ENCODE measurements at places on chromosomes 3 and 15. TPM values are rescaled to one million over a fixed set of nuclear protein-coding genes. Genes with fewer than 3 reads are reported as not detected.
A peak's percentile ranks its signal among the peaks of the same experiment; 100 is the strongest.

- DNase-seq, result peak; percentile 85
Observed at GRCh38 chr3:100402256-100402655, 917 bp downstream of the LNP1 start.

- no peak for DNase-seq
Observed at GRCh38 chr3:105826778-105827634, 41.8 kb downstream of the CBLB start.

Gene IQCH
- 2.3 TPM for total RNA-seq

GRCh38 chr15:23642413-23643044 is 5.1 kb downstream of the MAGEL2 start:
- DNase-seq, result peak; percentile 46

- DNase-seq, result peak; percentile 22
Observed at GRCh38 chr3:108178676-108179075, 43.5 kb downstream of the IFT57 start.

DNA sequence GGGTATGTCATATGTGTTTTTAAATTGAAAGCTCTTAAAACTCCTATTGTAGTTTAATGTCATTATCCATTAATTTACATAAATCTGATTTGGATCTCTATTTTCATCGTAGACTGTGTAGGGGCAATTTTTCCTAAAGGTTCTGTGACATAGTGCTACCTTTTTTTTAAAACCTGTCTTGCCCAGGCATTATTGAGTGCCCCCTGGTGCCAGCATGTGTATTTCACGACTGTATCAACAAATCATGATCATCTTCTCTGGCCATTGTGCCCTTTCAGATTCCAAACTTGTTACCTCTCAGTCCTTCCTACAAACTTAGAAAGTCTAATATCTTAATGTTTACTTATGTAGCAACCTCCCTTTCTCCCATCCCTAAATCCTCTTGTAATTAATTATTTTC is 97.2 kb upstream of the FLNB start:
- DNase-seq, result peak; percentile 12

DNA sequence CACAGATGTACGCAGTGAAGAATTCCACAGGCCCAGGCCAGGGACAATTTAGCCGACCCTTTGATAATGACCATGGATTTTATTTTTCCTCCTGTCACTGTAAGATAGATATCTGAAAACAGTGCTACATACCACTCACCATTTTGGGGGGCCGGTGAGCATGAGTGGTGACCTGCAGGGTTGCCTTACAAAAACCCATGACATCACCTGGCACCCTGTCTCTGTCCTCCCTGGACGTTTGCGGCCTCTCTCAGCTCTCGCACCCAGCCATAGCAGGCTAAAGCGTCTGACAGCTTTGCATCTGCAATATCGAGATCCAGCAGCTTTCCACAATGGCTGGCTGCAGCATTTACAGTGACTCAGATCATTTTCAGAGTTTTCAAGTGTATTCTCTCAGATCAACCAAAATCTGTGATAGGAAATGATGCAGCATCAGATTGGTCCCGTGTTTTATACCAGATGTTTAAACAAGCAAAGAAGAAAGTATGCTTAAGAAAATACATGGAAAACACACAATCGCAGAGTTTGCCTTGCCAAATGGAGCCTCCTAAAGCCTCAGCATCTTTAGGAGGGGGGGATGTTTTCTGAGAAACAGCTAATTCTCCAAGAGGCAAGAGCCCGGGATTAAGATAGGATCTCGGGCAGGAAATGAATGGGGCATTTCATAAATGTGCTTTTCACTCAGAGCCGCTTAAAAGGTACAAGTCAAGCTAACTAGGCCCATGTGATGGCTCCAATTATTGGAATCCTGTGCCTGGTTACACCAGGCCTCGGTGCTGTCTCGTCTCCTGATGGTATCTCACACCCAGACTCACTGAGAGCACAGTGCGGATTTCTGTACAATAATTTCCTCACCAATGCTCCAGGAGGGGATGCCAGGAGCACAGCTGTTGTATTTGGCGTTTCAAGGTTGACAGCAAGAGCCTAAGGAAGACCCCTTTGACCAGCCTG is 257.3 kb downstream of the XXYLT1 start:
- no peak for DNase-seq

DNA sequence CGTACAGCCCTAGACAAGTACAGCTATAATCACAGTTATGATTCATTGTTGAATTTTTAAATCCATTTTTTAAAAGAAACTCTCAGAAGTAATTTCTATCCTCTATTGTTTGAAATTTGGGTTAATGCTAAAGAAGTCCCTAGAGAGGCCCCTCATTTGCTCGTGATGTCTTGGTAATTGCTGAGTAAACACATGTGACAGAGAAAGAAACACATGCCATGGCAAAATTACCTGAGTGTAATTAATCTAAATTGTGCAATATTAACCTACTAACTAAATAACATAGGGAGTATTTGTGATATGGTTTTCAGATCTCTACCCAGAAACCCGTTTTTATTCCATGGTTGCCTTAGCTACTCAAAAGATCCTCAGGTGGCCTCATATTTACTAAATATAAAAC is 10.8 kb downstream of the NEK10 start:
- DNase-seq, result no peak

DNA sequence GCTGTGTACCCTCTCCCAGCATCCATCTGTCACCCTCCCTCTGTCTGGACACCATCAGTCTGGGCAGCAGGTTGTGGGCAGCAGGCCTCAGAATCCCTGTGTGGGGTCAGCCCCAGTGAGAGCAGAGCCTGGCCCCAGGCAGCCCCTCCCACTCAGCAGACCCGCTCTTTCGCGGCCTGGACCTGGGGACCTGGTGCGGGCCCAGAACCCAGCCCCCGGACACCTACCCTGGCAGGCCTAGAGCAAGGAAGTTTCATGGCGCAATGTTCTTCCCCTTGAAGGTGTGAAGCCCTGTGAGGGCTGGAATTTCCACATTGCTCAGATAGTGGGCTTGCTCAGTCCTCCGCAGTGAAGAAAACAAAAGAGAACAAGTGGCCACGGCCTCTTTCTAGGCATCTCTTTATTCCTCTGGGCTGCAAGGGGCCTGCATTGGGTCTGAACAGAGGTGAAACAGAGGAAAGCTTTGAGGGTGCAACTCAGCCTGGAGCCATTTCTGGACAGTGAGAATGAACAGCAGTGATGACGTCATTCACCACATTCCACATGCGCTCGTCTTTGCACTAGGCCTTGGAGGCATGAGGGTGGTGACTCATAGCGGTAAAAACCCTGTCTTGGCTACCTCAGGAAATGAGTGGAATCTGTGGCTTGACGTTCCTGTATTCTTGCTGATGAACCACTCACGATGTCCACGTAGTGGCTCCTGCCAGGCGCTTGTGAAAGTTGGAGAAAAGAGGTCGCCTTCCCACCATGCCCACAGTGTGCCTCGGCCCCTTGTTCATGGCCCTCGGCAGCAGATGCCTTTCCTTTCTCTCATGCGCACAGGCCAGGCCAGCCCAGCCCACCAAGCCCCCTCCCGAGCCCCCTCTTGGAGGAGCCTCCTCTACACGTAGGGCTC is 66.1 kb downstream of the SLC30A4 start:
- peak; percentile 98 for DNase-seq

DNA sequence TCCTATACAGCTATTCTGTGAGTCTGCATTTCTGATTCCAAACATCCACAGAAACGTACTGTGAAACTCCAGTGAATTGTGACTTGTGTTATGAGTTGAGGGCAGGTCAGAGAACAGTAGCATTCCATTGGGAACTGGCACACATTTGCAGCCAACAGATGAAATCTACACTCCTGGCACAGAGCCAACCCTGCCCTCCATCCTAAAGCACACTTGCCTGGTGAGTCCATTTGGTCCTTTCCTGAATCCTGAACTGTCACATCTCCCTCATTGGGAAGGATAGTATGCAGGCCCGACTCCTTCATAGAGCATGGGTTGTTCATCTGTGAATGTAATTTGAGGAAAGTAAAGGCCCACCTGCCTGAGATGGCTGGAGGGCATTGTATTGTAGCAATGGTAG is 314.3 kb upstream of the RASGRP1 start:
- DNase-seq, result no peak

Gene PARP9
- 11.0 TPM for total RNA-seq

DNA sequence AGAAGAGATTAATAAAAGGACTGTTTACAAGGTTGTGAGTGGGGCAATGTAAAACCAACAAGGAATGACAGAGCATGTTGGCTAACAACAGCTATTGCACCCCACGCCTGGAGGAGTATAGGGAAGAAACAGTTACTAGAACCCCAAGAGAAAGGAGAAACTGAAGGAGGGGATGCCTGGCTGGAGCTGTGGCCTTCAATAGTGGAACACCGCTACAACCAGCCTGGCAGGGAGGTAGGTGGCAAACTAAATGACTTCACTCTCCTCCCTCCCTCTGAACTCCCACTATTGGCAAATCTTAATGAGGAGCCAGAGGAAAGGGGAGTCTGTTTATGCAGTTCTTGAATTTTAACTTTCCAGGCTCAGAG is 7.2 kb upstream of the CD47 start:
- DNase-seq, result no peak

- no peak for DNase-seq
Observed at GRCh38 chr3:183161552-183162336, 790 bp downstream of the LAMP3 start.

Gene GP9
- total RNA-seq, result not detected

GRCh38 chr3:63993653-63994079 is 29.6 kb downstream of the PSMD6 start:
- peak; percentile 72 for DNase-seq

GRCh38 chr3:14592836-14593235 is 52.7 kb upstream of the GRIP2 start:
- no peak for DNase-seq

DNA sequence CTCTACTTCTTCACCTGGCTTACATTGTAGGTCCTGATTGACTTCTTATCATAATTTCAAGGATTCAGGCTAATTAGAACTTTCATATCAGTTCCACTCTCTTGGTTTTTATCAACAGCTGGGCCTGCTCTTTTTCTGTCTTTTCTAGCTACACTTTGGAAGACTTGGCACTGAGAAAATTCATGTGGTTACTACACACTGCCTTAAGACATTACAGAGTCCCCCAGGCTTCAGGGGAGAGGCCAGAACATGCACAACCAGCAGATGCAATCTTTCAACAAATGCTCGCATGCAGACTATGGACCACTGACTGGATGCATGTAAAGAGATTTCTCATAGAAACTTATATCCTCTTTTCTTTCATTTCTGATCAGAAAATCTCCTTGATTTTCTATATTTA is 423.5 kb downstream of the TUSC7 start:
- DNase-seq, result no peak

DNA sequence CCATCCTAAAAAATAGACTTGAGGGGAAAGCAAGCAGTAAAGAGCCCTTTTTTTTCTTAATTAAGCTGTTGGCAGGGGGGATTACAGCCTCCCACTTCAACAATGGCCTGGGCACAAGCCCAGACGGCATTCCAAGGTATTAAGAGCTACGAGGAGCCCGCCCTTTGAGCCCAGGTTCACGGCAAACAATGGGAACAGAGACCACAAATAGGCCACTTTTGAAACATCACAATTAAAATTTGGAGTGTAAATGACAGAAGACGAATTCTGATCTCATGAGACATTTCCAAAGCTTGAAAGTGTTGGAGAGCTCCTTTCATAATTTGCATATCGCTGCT is 8.9 kb downstream of the CHSY1 start:
- no peak for DNase-seq

GRCh38 chr15:81573098-81573746 is 199.2 kb upstream of the TMC3 start:
- DNase-seq, result no peak

Gene ABCC5
- 21.7 TPM for total RNA-seq

DNA sequence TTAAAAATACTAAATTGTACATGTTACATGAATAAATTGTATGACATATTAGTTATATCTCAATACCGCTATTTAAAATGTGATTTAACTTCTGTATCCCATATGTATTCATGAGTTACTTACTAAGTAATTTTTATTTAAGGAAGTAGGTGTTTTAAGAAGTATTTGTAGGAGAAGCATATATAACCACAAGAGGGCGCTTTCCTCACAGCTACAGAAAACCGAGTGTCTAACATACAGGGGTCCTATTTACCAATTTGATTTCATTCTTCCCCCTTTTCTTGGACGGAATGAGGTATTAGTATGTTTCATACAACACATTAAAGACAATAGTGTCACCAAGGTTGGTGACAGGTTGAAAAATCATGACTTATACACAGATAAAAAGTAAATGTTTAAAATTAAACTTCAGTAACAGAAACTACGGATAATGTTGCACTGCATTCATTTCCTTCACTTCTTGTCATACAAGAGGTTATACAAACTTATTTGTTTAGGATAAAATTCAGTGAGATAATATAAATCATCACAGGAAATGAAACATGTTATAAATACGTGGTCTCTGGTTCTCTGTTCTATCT is 253.6 kb downstream of the MAGI1 start:
- DNase-seq, result peak; percentile 37

Gene DIPK2A
- 10.5 TPM for total RNA-seq

GRCh38 chr15:65032801-65033537 is 3.5 kb upstream of the MTFMT start:
- no peak for DNase-seq

DNA sequence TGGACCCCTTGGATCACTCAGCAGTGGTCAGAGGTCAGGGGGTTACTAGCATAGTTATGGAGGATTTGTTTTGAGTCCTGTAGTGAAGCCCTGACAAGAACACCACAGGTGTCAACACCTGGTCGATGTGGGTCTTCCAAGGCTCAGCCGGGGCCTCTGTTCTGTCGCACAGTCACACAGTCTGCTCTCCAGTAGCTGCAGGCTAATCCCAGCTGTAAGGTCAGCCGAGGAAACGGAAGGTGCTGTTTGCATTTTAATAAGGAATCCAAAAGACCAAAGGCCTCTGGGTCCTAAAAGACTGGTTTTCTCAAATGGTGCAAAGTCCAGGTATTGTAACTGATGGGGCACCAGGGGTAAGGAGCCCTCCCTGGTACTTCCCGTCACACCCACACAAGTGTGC is 71.7 kb downstream of the RPLP1 start:
- DNase-seq, result no peak

Gene EFCC1
- total RNA-seq, result not detected

GRCh38 chr3:102125197-102125993 is 276.1 kb downstream of the NFKBIZ start:
- DNase-seq, result no peak

Gene MCCC1
- 14.1 TPM for total RNA-seq

Gene CKMT1A
- not detected for total RNA-seq

GRCh38 chr3:157844800-157845565 is 261.2 kb downstream of the SHOX2 start:
- no peak for DNase-seq

Gene PIF1
- total RNA-seq, result 8.9 TPM

DNA sequence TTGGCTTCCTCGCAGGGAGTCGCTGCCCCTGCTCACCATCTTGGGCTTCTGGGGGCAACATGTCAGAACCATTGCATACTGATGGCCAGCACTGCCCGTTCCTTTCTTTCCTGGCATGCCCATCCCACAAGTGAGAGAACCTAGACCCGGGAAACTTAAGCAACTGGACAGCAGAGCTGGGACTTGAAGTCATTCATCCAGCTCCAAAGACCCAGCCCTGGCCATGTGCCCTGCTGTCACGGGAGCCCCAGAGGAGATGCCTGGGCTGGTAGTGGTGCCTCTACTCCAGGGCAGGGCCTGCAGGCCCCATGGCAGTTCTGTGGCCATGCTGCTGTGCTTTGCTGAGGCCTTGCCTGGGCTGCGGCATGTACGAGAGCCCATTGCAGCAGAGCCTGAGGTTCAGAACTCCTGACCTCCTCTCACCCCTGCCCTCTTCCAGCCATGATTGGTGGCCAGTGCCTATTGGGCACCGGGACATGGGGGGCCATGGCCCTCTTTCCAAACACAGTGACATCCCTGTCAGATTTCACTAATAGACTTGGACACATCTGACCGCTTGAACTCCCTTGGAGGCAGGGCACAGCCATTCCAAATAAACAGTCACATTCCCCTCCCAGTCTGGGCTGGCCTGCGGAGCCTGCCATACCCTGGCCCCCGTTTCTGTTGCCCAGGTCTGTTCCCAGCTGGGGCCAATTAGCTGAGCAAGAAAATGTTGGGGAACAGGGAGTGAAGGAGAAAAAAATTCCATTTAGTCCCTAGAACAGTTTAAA is 115.9 kb downstream of the EEFSEC start:
- DNase-seq, result no peak

Data from HFFc6 (cell line).